WTC11 (cell line): ENCODE measurements at places on chromosomes 12 and 14. TPM values are rescaled to one million over a fixed set of nuclear protein-coding genes. Genes with fewer than 3 reads are reported as not detected.

DNA sequence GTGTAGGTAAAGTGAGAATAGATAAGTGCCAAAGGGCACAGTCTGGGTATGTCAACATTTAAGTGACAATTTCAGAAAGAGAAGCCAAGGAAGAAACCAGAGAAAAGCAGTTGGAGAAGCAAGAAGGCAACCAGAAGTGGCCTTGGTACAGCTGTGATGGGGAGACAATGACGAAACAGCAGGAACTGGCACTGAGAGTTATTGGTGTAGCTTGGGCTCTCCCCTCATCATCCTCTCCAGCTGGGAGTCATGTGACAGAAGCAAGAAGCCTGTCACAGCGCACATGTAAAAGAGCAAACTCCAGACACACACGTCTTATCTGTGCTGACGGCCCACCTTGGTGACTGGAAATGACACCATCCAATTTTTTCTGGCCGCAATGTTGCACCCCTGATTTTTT, 203.3 kb upstream of the NUDT4 start:
- DNase-seq = no peak
- H3K4me1 ChIP-seq = no peaks in the 10 kb centered on the region
- peaks cover 7% of the 10 kb centered on the region for H3K27me3 ChIP-seq
- peaks cover 16% of the 10 kb centered on the region for H3K36me3 ChIP-seq
- no peak overlapping the region for H3K4me3 ChIP-seq

DNA sequence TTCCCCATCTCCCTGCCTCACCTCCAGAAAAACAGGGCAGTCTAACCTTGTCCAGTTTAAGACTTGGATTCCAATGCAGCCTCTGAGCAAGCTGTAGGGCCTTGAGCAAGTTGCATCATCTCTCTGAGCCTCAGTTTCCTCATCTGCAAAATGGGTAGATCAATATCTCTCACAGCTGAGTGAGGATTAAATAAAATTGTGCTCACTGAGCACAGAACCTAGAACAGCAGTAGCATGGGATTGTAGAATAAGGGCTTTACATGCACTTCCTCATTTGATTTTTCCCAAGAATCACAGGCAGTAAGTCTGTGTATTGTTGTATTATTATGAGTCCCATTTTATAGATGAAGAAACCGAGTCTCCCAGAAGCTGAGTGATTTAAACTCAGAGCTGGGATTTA, 2.0 kb downstream of the DTX1 start:
- H3K27ac ChIP-seq = no peak overlapping the region
- H3K4me1 ChIP-seq = peaks cover 9% of the 10 kb centered on the region
- DNase-seq = no peak
- no peak overlapping the region for H3K4me3 ChIP-seq

DNA sequence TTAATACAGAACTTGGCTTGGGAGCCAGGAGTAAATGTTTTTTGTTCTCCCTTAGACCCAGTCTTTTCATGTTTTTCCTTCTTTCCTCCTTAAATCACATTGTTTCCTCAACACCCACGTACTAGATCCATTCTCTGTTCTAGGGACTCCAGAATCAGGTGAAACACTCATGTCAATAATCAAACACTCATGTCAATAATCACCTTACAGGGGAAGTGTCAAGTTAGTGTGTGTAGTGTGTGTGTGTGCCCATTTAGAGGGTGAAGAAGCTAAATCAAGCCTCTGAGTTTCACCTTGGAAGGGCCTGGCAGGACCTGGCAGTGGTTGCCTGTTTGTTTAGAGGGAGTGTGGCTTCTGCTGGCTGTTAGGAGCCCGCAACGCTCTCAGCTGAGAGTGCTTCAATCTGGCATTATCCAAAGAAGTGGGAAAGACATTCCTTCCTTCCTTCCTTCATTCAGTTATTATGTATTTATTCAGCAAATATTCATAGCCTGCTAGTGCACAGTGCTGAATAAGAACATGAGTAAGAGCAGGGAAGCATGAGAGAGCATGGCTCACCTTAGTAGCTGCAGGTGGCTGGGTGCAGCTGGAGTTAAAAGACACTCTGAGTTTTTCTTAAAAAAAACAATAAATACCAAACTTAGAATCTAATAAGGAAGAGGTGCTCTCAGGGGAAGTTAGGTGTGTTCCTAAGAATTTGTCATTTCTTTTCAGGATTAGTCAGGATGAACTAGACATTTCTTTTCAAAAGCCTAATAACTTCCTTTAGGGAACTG, 17.6 kb upstream of the EID3 start:
- no peak for DNase-seq
- peaks cover 3% of the 10 kb centered on the region; the same call in 1 of the 2 replicates for H3K36me3 ChIP-seq
- H3K4me1 ChIP-seq = peaks cover 28% of the 10 kb centered on the region
- H3K27me3 ChIP-seq = no peaks in the 10 kb centered on the region; the same call in 1 of the 2 replicates
- H3K4me3 ChIP-seq = peak overlapping the region; percentile 99
- H3K27ac ChIP-seq = peak overlapping the region; percentile 99

DNA sequence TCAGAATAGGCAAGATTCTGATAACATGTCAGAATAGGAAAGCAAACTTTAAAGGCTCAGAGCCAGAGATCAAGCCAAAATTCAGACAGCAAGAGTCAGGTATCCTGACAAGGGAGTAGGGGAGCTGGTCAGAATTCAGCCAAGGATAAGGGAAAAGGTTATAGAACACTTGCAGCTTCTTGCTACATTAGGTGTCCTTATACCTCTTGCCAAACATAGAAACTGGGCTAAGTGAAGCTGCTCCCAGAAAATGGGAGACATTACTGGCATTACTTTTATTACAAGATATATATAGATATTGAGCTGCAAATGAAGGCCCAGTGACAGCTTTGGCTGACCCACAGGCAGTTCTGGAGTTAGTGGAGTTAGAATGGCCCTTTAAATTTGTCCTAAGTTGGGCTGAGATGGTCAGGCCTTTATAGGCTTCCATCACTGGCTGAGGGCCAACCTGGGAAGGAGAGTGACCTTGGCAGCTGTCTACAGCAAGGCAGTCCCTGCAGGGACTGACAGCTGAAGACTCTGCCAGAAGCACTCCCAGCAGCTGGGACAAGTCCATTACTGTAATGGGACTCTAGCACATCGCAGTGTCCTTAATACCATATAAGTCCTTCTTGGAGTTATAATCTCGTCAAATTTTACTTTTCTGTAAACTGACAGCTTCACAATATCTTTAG, 83.0 kb downstream of the LRRC9 start:
- no peaks in the 10 kb centered on the region for H3K36me3 ChIP-seq
- H3K27me3 ChIP-seq = no peaks in the 10 kb centered on the region
- H3K27ac ChIP-seq = no peak overlapping the region
- no peak overlapping the region for H3K4me3 ChIP-seq
- peaks cover 3% of the 10 kb centered on the region; the same call in 1 of the 2 replicates for H3K4me1 ChIP-seq

- DNase-seq = no peak
- H3K4me1 ChIP-seq = no peaks in the 10 kb centered on the region
- no peak overlapping the region for H3K27ac ChIP-seq
- H3K4me3 ChIP-seq = no peak overlapping the region
These were observed 395.0 kb upstream of the TBX3 start for GRCh38 chr12:115078990-115079389.

- no peaks in the 10 kb centered on the region for H3K4me1 ChIP-seq
- no peak for DNase-seq
- H3K27me3 ChIP-seq = no peaks in the 10 kb centered on the region
- no peak overlapping the region for H3K27ac ChIP-seq
These were observed 18.9 kb downstream of the ABCB9 start for GRCh38 chr12:122947352-122947792.

DNA sequence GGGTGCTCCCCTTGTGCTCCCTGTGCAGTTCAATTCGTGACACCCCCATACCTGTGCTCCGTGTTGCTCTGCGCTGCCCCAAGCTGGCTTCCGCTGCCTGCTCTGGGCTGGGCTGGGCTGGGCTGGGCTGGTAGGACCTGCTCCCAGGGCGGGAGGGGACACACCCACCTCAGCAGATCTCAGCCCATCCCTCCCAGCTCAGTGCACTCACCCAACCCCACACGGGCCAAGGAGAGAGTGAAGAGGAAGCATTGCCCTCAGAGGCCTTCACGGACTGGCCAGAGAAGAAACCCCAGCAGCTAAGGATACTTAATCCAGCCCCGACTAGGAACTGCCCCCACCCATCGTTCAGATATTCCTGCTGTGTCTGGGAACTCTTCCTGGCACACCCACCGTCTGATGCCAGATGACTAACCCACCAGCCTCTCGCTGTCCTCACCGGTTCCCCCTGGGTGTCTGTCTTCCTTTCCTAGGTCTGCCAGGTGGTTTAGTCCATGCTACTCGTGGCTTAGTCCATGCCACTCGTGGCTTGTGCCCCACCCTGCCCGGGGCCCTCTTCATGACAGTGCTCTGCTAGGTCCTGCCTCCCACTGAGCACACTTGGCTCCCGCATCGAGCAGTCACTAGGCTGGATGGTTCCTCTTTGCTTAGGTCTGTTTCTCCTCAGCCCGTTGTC, at the start of gene LPAR5:
TSS of gene LPAR5 (minus strand) at position 104 of the 676 bp plus-strand sequence. CDS start 14,711 bp downstream, outside the sequence.
- H3K27ac ChIP-seq = no peak within 1 kb of the TSS; the same call in 1 of the 2 replicates
- H3K4me1 ChIP-seq = peaks cover 19% of the 10 kb centered on the region
- no peak within 1 kb of the TSS for H3K4me3 ChIP-seq
- peaks cover 7% of the 10 kb centered on the region for H3K27me3 ChIP-seq

- no peak overlapping the region for H3K27ac ChIP-seq
- peak overlapping the region; percentile 84 for H3K4me3 ChIP-seq
- H3K36me3 ChIP-seq = peaks cover 6% of the 10 kb centered on the region
- peaks cover 48% of the 10 kb centered on the region for H3K4me1 ChIP-seq
- DNase-seq = peak; percentile 46
- peaks cover 33% of the 10 kb centered on the region for H3K27me3 ChIP-seq
These were observed 27.3 kb downstream of the PTPRB start for GRCh38 chr12:70609739-70610491.

- peaks cover 3% of the 10 kb centered on the region for H3K27me3 ChIP-seq
- H3K36me3 ChIP-seq = peaks cover 27% of the 10 kb centered on the region
- no peaks in the 10 kb centered on the region for H3K4me1 ChIP-seq
These were observed 6.0 kb upstream of the ACOT6 start for GRCh38 chr14:73606271-73606670.

DNA sequence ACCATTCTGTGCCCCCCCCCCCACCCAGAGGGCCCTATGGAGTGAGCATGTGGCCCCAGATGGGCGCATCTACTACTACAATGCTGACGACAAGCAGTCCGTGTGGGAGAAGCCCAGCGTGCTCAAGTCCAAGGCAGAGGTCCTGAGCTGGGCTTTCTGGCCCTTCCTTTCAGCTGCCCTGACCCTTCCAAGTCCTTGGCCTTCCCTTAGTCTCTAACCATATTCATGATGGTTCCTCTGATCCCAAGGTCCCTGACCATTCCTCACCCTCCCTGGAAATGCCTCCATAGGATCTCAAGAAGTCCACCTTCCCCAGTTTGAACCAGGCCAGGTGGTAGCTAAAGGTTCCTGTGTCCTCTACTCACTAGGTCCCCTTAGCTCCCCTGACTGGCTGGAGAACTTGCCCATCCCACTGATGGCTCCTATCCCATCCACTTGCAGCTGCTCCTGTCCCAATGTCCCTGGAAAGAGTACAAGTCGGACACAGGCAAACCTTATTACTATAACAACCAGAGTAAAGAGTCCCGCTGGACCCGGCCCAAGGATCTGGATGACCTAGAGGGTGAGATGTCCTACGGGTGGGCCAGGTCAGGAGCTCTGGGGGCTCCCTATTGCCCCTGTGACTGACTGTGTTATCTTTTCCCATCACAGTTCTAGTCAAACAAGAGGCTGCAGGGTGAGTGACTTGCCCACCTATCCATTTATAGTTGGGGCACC, 9.8 kb downstream of the PRPF40B start:
- H3K27ac ChIP-seq = no peak overlapping the region
- no peak overlapping the region for H3K4me3 ChIP-seq
- peaks cover 15% of the 10 kb centered on the region for H3K4me1 ChIP-seq
- H3K36me3 ChIP-seq = peaks cover 19% of the 10 kb centered on the region
- no peaks in the 10 kb centered on the region for H3K27me3 ChIP-seq
- DNase-seq = no peak

DNA sequence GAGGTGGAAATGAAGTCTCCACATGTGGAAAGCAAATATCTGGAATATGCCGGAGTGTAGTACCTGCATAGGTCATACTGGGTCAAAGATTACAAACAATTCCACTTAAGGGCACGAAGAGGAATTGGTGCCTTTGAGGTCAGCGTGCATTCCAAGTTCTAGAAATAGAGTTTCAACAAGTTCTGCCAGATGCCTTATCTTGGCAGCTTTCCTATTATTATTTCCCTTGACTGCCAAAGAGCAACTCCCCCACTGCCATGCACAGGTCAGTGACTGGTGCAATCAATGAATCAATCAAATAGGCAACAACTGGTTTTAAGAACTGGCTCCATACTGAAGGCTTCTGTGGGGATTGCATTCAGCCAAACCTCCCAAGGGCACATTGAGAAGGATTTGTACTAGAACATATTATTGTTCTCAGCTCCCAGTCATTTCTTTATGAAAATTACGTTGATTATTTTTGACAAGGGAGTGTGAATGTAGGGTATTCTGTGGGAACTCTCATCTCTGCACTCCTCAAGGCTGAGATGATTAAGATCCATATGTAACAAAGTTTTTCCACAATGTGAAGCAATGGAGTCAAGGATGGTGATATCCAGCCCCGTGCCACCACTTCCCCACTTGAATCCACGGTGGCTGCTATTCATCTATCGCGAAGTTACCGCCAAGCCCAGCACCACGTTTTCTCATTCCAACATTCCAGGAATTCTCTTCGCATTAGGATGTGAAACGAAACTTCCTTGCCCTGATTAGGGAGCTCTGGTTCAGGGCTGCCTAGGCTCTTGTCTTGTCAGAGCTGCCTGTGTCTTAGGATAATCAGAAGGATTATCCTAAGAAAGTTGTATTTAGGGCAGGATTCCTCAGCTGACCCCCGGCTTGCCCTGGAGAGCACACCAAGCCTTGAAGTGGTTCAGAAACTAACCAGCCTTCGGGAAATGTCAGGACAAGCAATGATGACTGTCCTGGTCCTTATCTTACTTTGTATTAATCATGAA, 115.1 kb upstream of the PCED1B start:
- H3K4me3 ChIP-seq = no peak overlapping the region
- H3K27me3 ChIP-seq = peaks cover 2% of the 10 kb centered on the region; the same call in 1 of the 2 replicates
- peak; percentile 33 for DNase-seq
- H3K27ac ChIP-seq = peak overlapping the region; percentile 18; the same call in 1 of the 2 replicates
- H3K36me3 ChIP-seq = no peaks in the 10 kb centered on the region
- H3K4me1 ChIP-seq = peaks cover 24% of the 10 kb centered on the region

Gene C12orf50
- total RNA-seq = 0.07 TPM in 1 of 3 replicates, not detected in the others

Gene CCDC77
- total RNA-seq = 24.2 to 29.7 TPM (median 28.9 TPM) in 3 replicates

Gene TAS2R31
- 1.2 to 2.0 TPM (median 1.9 TPM) in 3 replicates for total RNA-seq

Gene C14orf180
- not detected in 3 replicates for total RNA-seq

Gene PPP1R1A
- total RNA-seq = 12.4 to 15.5 TPM (median 13.1 TPM) in 3 replicates

Gene DLK1
- total RNA-seq = 3.0 to 3.3 TPM (median 3.1 TPM) in 3 replicates
